ENCODE measurements at places on chromosomes 2 and 18.

DNA sequence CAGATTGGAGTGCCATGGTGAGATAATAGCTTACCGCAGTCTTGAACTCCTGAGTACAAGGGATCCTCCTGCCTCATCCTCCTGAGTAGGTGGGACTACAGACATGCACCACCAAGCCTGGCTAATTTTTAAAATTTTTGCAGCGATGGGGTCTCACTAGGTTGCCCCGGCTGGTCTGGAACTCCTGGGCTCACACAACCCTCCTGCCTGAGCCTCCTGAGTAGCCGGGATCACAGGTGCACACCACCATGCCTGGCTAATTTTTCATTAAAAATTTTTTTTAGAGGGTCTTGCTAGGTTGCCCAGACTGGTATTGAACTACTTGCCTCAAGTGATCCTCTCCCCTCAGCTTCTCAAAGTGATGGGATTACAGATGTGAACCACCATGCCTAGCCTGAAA is 27.8 kb downstream of the RAB31 start:
- DNase-seq, result no peak

DNA sequence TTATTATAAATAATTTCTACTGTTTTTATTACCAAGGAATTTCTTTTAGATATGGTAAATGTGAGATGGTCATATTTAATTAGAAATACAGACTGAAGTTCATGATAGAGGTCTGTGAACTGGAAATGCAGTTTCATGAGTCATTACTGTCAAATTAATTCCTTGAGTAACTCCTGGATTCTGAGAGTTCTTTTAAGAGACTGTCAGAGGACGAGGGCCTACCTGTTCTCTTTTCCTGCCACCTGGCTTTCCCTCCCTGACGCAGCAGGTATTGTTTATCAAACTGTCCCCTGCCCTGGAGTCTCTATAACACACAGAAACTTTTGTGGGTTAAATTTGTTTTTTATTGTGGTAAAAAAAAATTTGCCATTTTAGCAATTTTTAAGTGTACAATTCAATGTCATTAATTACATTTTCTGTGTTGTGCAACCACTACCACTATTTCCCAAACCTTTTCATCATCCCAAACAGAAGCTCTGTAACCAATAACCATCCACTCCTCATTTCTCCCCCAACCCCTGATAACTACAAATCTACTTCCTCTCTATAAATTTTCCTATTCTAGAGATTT is 142.6 kb downstream of the DIS3L2 start:
- DNase-seq, result no peak

DNA sequence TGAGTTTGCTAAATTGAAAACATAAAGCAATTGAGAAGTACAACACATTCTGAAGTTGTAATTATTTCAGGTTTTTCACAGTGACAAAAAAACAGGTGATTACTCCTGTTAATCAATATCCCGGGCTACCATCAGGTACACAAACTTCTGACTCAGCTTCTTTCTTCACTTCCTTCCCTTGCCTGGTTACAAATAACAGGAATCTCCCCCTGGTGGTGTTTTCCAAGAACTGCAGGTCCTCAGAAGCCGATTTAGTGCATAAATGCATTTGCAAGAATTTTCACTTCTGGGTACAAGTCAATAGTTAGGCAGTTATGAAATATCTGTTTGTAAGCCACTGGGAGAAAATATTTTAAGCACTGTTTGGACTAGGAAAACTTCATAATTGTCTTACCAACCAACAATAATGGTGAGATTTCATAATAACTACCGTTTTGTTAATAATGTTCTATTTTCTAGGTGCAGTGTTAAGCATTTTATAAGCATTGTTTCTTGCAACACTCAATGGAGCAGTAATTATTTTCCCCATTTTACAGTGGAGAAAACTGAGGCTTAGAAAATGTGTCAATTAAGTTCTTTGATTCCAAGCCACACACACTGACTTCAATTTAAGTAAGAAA is 12.4 kb upstream of the GMCL1 start:
- peak; percentile 60 for DNase-seq

- DNase-seq, result no peak
Measured at GRCh38 chr2:191481305-191482070, 196.4 kb upstream of the NABP1 start.

- no peak for DNase-seq
Measured at GRCh38 chr18:67717800-67718199, 201.3 kb upstream of the DSEL start.

DNA sequence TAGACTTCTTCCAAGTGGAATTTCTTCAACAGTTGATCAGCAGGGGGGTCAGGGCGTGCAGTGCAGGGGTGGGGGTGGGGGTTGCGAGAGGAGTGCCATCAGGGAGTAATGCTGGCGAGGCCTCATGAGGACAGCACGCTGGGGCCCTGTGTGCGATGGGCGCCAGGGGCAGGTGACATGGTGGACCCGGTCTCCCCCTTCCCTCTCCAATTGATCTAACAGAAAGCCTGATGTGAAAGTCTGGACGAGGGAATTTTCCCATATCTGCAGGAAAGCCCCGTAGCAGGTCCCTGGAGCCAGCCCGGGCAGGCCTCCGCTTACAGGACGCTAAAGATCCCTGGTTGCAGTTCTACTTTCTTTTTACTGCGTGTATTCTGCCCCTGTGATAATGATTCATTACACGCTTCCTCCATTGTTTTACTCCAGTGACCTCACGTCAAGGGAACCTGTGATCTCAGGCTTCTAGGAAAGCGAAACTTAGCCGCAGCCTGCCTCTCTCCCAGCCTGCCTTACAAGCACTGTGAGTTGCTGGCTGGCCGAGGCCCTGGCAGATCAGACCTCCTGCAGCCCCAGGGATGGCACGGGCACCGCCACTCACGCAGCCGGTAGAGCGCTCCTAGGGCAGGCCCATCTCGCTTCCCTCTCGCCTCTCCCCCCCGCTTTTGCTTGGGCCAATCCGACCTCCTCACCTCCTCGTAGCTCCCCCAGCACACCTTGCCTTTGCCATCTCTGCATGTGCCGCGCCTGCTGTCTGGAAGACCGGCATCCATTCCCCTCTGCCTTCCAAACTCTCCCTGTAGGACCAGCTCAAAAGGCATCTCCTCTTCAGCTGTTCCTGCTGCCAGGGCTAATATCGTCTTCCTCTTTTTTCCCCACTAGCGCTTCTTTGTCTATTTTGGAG is 19.2 kb downstream of the NEURL3 start:
- DNase-seq, result no peak

GRCh38 chr2:77831471-77831870 is 309.3 kb upstream of the LRRTM4 start:
- no peak for DNase-seq

DNA sequence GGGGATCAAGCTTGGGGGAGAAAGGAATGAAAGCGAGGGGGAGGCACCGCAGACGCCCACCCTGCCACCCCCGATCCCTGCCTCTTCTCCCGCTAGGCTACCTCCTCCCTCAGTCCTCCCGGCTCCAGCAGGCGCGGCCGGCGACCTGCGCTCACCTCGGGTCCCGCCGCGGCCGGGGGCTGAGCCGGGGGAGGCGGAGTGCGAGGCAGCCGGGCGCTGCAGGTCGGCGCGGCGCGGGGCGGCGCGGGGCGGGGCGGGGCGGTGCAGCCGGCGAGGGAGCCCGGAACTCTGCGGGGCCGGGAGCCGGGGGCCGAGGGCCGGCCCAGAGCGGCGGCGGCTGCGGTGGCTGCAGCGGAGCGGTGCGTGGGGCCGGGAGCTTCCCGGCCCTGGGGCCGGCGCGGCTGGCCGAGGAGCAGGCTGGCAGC is 477 bp downstream of the ACVR1 start:
- DNase-seq, result no peak

GRCh38 chr2:110848519-110849030 is 116.2 kb downstream of the ACOXL start:
- DNase-seq, result no peak

- DNase-seq, result no peak
Measured at GRCh38 chr2:227415538-227416424, 28.0 kb upstream of the SCYGR1 start.

GRCh38 chr2:8193686-8194615 is 487.9 kb upstream of the ID2 start:
- DNase-seq, result no peak

- no peak for DNase-seq
Measured at GRCh38 chr2:10415048-10415447, 33.1 kb downstream of the ODC1 start.

GRCh38 chr2:142306131-142306530 is 175.3 kb upstream of the LRP1B start:
- no peak for DNase-seq

DNA sequence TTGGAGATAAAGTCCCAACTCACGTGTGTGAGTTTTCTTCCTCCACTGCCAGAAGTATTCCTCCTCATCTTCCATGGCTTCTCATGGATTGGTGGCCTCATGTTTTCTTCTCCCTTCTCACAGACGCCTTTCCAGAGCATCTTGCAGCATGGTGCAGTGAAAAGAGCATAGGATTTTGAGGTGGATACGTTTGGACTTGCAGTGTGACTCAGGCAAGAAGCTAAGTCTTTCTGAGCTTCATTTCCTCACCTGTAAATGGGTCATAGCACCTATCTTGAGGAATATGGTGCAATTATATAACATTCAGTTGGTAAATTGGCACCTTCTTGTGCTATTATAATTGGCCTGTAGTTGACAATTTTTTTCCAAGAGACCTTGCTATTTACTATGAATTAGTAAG is 247.6 kb downstream of the RDH14 start:
- no peak for DNase-seq

GRCh38 chr2:9497017-9497416 is 22.7 kb downstream of the IAH1 start:
- no peak for DNase-seq

DNA sequence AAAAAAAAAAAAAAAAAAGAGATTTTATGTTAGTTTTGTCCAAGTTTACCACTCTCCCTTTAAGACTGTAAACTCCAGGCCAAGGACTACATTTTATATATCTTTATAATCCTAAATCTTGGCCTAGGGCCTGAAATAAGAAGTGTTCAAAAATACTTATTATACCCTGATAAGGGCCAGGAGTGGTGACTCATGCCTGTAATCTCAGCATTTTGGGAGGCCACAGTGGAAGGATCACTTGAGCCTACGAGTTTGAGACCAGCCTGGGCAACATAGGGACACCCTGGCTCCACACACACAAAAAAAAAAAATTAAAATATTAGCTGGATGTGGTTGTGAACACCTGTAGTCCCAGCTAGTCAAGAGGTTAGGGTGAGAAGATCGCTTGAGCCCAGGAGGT is 12.7 kb downstream of the TRIP12 start:
- no peak for DNase-seq
